Activated CD8-positive, alpha-beta memory T cell treated with anti-CD3 and anti-CD28 coated beads for 1 hour (primary cell): ENCODE measurements at places on chromosomes 6 and 20.
A peak's percentile ranks its signal among the peaks of the same experiment; 100 is the strongest.

DNA sequence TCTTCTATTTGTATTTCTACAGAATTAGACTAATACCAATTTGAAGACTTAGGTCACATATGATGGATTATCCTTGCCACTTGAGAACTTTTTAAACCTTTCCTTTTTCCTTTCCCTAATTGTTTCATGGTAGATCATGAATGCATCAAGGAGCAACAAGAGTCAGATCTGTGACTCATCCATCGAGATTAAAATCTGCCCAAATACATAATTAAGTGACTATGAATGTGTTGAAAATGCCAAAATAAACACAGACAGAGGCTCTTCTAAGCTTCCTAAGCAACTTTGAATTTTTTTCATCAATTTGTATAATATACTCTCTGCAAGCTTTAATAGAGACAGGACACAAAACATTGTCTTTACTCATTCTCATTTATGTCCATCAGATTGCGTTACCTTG, 23.5 kb upstream of the HTR1E start:
- DNase-seq: no peak

DNA sequence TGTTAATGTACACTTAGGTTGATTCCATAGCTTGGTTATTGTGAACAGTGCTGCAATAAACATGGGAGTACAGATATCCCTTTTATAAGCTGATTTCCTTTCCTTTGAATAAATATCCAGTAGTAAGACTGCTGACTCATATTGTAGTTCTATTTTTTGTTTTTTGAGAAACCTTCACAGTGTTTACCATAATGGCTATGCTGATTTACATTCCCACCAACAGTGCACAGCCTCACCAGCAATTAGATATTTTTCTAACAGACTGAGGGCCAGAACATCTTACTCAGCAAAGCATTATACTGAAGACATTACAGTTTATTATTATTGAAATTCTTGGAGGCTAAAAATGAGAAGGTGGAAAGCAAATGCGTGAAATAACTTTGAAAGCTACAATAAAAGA, 187.3 kb upstream of the HEY2 start:
- no peak for DNase-seq

- no peak for DNase-seq
Observed at GRCh38 chr20:50221501-50222308, 31.1 kb downstream of the CEBPB start.

- no peak for DNase-seq
Observed at GRCh38 chr6:132816660-132817059, 2.3 kb downstream of the RPS12 start.

- no peak for DNase-seq
Observed at GRCh38 chr6:142760152-142760551, 184.8 kb downstream of the HIVEP2 start.

GRCh38 chr6:7073821-7074525, 33.8 kb upstream of the RREB1 start:
- DNase-seq: no peak

- no peak for DNase-seq
Observed at GRCh38 chr6:144467172-144467762, 182.1 kb downstream of the UTRN start.

GRCh38 chr6:835476-836160, 142.7 kb upstream of the EXOC2 start:
- DNase-seq: no peak

- DNase-seq: no peak
Observed at GRCh38 chr6:132725947-132726607, 12.2 kb upstream of the VNN1 start.

DNA sequence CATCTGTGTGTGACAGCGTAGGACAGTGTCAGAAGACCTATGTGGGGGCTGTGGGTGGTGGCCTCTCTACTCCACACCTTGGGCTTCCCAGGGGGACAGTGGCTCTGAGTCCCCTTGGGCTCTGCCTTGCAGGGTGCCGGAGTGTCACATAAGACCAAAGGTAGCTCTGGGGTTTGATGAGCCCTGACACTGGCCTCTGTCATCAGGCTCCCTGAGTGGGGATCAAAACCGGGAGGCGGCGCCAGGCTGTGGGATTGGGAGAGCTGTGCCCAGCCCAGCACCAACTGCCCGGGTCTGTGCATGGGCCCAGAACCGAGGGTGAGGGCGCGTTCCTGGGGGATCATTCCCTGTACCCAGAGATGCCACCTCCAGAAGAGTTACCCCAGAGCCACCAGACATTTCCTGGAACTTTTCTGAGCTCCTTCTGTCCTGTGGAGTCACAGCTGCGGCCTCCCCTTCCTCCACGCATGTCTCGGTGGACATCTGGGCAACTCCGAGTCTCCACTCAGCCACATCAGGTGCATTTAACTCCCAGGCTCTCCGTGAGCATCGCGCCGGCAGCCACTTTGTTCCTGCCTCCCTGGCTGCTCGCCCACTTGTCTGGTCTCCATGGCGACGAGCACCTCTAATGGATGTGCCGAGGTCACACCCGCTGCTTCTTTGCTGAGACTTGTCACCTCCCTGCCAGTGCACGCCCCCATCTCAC, 94.7 kb downstream of the TMEM242 start:
- no peak for DNase-seq

DNA sequence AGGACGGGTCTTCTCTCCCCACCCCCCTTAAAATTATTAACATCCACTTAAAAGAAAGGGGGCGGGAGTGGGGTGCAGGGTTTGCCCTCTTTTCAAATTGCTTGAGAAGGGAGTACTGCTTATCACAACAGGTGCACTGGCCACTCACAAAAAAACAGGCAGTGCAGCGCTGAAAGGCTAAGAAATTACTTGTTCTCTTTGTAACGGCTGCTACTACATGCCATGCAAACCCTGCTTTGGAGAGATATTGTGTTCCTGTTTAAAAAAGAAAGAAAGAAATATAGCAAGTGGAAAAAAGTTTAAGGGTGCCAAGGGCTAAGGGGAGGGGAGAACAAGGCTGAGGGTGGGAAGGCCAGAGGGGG, 312.7 kb upstream of the JARID2 start:
- DNase-seq: no peak

- DNase-seq: no peak
Observed at GRCh38 chr20:56590888-56591287, 38.2 kb upstream of the TFAP2C start.

DNA sequence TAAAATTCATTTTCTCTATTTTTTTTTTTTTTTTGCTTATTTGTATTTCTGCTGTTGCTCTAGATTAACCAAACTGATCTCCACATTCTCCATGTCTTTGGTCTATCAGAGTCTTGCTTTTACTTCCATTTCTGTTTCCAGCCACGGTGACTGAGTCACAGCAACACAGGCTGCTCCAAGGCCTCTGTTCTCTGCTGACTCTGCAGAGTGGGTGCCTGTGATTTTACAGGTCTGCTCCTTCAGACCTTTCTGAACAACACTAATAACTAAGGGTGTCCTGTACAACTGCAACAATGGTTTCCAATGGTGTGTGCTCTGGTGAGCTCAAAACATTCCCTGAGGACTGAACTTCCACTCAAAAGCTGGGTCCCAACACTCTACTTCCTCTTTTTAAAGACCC, 102.3 kb upstream of the BMP2 start:
- DNase-seq: no peak

GRCh38 chr6:11770546-11771466, 7.8 kb downstream of the ADTRP start:
- DNase-seq: no peak

- DNase-seq: no peak
Observed at GRCh38 chr20:62239278-62239879, 1.1 kb downstream of the OSBPL2 start.

- DNase-seq: peak; percentile 54
Observed at GRCh38 chr20:50478162-50478990, 31.8 kb upstream of the PTPN1 start.

DNA sequence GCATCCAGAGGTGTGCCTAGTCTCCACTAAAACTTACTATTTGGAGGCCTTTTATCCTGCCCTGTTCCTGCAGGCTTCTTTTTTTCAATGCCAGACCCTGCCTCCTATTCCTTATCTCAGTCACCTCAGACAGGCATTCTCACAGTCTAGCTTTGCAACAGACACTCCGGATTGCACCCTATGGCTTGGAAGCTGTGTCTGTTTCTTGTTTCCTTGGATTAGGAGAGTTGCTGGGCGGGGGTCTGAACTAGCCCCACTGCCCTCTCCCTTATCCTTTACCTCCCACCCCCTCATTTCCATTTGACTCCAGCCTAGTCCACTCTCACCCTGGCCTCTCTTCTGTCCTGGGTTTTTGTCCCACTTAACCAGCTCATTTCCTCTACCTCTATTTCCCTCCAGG, 228.1 kb upstream of the CITED2 start:
- DNase-seq: no peak

- no peak for DNase-seq
Observed at GRCh38 chr6:9583753-9584352, 831.0 kb downstream of the TFAP2A start.

DNA sequence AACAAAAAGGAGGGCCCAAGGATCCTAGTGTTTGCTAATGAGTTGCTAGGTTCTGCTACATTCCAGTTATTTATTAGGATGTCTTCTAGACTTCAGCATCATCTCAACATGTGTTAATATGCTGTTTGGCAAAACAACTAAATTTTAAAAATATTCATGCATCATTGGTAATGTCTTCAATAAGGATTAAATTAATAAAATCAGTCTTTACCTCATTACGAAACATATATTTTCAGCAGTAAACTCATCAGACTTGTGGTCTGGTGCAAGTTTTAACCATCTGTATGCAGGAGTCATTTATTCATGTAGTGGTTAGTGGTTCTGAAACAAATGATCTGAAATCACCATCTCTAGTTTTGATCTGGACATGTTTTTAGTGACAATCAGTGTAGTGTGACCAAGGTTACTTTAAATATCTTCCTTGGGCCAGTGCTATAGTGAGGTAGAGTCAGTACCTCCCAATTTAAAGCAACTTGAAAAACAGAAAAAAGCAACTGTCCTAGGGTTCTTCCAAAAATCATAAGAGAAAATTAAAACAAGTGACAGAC, 85.0 kb upstream of the KCNK16 start:
- DNase-seq: no peak

DNA sequence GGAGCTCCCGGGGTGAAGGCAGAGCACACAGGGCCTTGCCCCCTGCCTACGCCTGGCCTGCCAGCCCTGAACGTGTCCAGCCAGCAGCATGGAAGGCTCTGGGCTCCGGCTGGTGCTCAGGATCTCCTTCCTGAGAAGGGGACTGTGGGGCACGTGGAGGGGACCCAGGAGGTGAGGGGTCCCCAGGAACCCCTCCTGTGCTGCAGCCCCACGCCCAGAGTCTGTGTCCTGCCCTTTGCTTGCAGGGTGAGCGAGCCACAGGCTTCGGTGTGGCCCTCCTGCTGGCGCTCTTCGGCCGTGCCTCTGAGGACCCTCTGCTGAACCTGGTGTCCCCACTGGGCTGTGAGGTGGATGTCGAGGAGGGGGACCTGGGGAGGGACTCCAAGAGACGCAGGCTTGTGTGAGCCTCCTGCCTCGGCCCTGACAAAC, 22.3 kb downstream of the NPEPL1 start:
- no peak for DNase-seq

DNA sequence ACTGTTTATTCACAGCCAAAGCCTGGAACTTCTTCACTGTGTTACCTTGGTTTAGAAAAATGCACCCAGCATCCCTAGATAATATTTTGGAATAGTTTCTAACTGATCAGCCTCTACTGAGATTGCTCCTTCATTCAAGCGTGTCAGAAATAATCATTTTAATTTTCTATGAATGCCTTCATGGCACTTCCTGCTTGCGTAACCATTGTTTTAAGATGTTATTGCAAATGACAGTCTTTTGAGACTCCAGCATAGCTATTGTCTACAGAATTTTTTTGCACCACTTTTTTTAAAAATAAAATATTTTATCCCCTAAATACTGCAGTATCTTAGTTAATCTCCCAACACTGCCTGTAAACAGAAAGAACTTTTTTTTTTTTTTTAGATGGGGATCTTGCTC, 213.1 kb downstream of the PHACTR1 start:
- no peak for DNase-seq

- DNase-seq: no peak
Observed at GRCh38 chr20:63942969-63943807, 13.0 kb downstream of the UCKL1 start.

- no peak for DNase-seq
Observed at GRCh38 chr6:17120019-17120418, 18.2 kb downstream of the STMND1 start.

GRCh38 chr6:11362564-11362963, 130.1 kb upstream of the NEDD9 start:
- no peak for DNase-seq

DNA sequence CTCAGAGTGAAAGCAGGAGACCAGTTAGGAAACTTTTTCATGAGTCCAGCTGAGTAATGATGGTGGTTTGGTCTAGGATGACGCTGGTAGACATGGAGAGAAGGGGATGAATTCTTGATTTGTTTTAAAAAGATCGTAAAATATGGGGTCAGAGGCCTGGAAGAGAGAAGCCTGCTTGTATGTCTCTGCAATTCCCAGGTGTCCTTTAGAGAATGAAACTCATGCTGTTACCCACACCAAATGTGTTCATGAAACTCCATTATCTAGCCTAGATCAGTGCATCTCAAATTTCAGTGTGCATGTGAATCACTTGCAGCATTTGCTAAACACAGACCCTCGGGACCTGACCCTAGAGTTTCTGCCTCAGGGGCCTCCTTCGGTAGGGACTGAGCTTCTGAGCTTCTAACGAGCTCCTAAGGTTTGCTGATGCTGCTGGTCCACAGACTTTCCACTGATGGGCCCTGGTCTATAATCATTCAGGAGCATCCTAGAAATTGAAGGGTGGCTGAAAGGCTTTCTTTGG, 302.0 kb upstream of the PLCB4 start:
- no peak for DNase-seq

- DNase-seq: no peak
Observed at GRCh38 chr6:39634646-39635341, 90.4 kb downstream of the KIF6 start.

GRCh38 chr20:62368976-62369814, 2.1 kb upstream of the LAMA5 start:
- no peak for DNase-seq

- DNase-seq: no peak
Observed at GRCh38 chr6:11640486-11640885, 102.9 kb downstream of the TMEM170B start.

- no peak for DNase-seq
Observed at GRCh38 chr20:35398660-35399144, 13.1 kb downstream of the UQCC1 start.

DNA sequence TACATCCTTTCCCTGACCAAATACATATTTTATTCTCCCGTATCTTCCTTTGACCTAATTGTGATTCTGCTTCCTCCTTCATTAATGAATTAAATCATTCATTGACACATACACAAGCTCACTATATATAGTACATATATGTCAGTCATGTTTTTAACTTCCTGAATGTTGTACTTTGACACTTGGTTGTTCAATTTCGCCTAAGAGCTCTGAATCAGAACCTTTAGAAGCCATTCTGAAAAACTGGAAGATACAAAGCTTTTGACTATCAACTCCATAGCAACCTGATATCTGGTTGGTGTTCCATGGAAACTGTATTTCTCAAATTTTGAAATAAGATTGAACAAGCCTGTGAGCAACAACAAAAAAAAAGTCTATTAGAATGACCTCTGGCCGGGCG, 27.3 kb upstream of the HFE start:
- no peak for DNase-seq

DNA sequence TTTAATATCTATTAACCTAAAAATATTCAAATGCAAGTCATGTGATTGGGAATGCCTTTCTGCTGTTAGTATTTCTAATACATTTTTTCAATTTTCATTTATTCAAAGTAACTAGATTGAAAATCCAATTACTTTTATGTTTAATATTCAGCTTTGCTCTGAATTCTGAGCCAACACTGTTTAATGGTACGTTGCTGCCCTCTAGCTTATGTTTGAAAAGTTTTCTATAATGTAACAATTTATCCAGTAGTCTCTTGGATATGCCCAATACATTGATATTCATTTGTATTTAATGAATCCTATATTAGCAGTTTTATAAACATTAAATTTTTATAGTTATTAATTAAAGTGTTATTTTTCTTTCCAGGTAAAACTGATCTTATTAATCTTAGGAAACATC, 47.4 kb downstream of the LGSN start:
- no peak for DNase-seq
